ENCODE measurements at places on chromosomes 2 and 18.

DNA sequence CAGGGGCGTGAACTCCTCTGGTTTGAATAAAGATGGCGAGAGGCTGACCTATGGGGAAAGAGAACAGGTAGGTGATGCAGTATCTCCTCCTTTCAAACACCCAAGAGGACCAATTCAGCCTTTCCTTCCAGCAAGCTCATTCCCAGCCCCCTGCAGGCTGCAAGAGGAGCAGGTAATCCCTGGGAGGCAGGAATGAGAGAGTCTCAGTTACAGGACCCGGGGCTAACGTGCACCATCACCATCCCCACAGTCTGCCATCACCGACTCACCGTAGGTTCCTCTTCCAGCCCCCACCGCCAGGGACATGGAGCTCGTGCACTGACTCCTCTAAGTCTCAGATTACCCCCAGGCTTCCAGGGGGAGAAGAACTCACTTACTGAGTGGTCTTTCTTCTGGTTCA, 26.7 kb downstream of the XDH start:
- DNase-seq: no peak

DNA sequence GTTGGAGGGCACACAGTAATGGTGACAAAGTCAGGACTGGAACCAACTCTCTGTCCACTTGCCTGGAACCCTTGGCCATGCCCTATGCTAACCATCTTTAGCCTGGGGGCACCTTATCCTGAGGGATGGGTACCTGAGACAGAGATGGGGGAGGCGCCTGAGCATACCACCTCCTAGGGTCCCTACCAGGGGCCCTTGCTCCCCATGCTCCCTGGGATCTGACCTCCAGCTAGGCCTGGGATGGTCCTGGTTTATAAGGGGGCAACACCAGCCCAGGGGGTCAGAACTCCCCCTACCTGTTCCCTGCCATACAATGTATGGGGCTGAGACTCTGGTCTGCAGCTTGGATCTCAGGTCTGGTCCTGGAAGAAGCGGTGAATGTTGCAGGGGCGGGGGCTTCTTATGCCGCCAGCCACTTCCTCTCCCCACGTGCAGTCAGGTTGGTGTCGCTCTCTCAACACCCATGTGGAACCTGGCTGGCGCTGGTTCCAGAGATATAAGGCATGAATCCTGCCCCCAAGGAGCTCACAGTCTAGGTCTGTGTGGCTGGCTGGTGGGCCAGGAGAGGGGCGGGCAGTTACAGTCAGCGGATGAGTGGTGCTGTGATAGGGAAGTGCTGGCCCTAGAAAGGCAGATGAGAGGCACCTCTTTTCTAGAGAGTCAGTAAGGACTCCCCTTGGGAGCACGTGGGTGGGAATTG, 3.8 kb upstream of the TOGARAM2 start:
- no peak for DNase-seq

GRCh38 chr18:45567123-45567522, 48.2 kb upstream of the SLC14A2 start:
- no peak for DNase-seq

DNA sequence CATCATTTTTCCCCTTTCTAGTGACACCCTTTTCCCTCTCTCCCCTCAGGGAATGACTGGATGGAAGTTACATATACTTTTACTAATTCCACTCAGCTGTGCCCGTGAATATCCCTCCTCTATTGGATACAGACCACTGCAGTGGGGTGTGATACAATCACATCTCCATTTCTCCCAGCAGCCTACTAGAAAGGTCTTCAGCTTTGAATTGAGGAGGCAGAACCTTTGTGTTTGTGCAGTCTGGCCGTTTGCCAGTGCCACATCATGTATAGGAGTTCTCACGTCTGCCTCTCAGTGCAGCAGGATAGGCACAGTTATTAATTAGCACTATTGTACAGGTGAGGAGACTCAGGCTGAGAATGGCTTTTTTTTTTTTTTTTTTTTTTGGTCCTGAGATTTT, 16.4 kb downstream of the TNFRSF11A start:
- no peak for DNase-seq

Measured in MV-4-11 (cell line).